Foreskin keratinocyte (primary cell): ENCODE measurements at places on chromosomes 3 and 15. TPM values are rescaled to one million over a fixed set of nuclear protein-coding genes. Genes with fewer than 3 reads are reported as not detected.

Gene IGSF11
- total RNA-seq, result not detected in 2 replicates

Gene PODXL2
- 2.5 and 3.4 TPM in 2 replicates for total RNA-seq

GRCh38 chr15:89399238-89400115 is 64.9 kb upstream of the POLG start:
- DNase-seq, result no peak

GRCh38 chr15:78831229-78832207 is 20.3 kb upstream of the ADAMTS7 start:
- DNase-seq, result no peak

DNA sequence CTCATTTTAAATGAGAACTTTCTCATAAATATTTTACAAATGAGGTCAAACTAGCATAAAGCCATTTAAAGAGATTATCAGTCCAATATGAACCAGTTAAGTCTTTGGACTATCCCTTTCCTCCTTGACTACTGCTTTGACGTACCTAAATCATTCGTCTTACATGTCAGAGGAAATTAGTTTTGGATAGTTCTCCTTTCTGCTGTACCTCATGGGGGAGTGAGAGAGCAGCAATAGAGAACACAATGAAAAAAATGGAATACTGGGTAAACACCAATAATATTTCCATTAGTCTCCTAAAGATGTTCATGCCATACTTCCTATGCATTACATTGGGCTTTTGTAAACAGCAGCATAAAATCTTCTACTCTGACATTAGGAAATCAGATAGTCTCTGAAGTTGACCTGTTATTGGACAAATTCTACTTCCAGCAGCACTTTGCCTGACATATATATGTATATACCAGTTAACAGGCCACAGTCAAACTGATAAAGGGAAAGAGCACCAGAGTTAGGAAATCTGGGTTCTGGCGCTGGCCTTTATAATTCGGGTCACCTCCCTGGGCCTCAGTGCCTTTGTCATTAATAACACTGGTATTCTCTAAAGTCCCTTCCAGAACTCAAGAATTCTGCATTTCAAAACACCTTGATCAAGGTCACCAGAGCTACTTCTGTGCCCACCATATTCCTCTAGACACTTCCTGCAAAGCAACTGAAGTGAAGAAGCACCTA is 26.8 kb downstream of the TIMMDC1 start:
- no peak for DNase-seq

DNA sequence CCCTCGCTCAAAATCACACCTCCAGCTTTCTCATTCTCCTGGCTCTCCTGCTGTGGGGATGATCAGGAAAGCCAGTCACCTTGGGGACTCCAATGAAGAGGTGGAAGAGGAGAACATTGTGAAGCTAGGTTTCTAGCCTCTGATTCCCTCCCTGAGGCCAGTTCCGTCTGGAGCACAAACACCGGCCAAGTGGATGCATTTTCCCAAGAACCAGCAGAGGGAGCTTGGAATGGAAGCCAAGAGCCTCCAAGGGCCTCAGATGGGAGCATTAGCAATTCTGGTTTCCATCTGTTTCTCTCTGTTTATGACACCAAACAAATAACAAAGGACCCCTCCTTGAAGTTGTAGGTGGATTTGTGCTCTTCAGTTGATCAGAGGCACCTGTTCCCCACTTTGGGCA is 40.6 kb upstream of the NMNAT3 start:
- peak; percentile 23 for DNase-seq

- DNase-seq, result peak; percentile 80
Measured at GRCh38 chr15:32979710-32980109, 214.8 kb downstream of the FMN1 start.

GRCh38 chr3:52920841-52921240 is 23.5 kb upstream of the STIMATE start:
- no peak for DNase-seq

GRCh38 chr3:156948402-156949210 is 122.5 kb downstream of the LEKR1 start:
- no peak for DNase-seq

DNA sequence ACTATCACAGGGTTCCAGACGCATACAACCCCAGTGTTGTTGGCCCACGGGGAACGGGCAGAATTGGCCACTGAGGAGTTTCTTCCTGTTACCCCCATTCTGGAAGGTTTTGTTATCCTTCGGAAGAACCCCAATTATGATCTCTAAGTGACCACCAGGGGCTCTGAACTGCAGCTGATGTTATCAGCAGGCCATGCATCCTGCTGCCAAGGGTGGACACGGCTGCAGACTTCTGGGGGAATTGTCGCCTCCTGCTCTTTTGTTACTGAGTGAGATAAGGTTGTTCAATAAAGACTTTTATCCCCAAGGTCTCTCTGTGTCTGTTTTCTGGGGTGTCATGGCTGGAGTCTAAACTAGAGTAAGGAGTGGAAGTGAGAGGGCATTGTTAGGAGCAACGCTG is 5.7 kb upstream of the EIF4G1 start:
- DNase-seq, result no peak

- DNase-seq, result no peak
Measured at GRCh38 chr3:48548729-48549705, 7.6 kb downstream of the PFKFB4 start.

DNA sequence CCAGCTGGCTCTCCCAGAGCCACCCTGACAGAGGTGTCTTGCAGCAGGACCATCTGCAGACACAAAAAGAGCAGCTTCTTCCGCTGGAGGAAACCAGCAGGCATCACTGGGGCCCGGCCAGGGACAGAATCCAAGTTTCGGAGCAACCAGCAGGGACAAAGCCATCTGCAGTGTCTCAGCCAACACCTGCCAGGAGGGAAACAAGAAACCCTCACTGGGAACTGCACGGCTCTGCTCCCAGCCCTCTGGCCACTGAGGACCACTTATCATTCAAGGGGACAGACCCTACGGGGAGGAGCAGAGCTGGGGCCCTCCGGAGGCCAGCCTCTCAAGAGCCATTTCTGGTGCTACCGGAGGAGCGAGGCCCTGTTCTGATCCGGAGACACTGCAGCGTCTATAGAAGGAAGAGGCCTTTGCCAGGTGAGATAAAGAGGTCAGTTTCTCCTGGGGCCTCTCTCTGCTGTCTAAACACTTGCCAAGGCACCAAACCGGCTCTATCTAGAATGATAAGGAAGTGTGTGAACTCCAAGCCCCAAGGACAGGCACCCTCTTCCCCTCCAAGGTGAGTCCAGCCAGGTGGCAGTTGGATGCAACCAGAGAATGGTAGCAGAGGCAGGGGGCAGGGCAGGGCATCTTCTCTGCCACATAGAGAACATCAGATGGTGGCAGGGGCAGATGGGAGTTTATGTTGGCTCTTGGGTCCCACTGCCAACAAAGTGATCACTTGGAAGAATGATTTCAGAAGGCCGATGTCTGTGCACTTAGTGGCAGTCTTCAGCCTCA is 89.0 kb downstream of the CHSY1 start:
- no peak for DNase-seq
